NCI-H460 (cell line): ENCODE measurements at places on chromosomes 1 and 21.

GRCh38 chr1:70033266-70033873 lies 172.0 kb downstream of the LRRC40 start:
- no peak for DNase-seq

GRCh38 chr1:182134257-182134656 lies 72.7 kb upstream of the ZNF648 start:
- no peak for DNase-seq

GRCh38 chr1:201734786-201735185 lies 94.2 kb upstream of the IPO9 start:
- DNase-seq, result no peak

DNA sequence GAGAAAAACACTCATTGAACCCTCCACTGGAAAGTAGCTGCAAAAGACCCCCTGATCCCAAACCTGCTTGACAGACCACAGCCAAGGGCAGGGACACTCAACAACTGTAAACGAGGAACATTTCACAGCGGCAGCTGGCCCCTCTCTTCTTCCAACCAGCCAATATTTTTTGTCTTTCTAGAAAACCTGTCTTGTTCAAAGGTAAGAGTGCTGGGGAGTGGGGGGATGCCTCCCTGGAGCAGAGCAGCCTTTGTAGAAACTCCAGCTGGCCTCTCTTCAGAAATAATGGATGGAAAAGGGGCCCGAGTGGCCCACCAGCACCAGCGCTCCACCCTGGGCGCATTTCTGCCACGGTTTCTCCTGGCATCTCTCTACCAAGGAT lies 384.0 kb downstream of the RRAGC start:
- no peak for DNase-seq

DNA sequence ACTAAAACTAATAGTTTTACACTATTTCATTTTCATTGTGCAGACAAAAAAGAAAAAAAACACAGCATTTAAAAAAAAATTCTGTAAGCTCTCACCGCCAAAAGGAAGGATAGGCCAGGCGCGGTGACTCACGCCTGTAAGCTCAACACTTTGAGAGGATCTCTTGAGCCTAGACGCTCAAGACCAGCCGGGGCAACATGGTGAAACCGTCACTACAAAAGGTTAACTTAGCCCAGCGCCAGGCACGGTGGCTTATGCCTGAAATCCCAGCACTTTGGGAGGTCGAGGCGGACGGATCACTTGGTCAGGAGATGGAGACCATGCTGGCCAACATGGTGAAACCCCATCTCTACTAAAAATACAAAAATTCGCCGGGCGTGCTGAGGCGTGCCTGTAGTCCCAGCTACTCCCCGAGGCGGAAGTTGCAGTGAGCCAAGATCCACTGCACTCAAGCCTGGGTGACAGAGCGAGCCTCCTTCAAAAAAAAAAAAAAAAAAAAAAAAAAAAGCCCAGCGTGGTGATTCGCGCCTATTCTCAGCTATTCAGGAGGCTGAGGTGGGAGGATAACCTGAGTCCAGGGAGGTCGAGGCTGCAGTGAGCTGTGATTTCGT lies 14.3 kb upstream of the SPEN start:
- DNase-seq, result peak; percentile 34

DNA sequence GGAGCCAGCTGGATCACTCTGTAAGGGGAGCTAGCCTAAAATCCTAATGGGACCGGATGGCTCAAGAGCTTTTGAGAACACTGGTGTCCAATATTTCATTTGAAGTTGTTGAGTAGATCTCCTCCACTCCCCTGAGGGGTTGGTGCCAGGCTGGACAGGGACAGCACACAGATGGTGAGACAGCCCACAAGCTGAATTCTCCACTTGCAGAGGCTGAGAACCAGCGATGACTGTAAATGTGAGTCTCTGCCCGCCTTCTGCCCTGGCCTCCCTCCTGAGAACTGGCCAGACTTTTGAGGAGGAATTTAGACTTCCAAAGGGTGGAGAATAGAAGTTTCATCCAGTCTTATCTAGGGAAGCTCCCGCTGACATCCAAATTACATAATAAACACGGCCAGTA lies 20.5 kb upstream of the COQ8A start:
- DNase-seq, result no peak

- no peak for DNase-seq
Observed at GRCh38 chr21:43268086-43268803, 99.4 kb downstream of the CRYAA start.

GRCh38 chr1:89641781-89642180 lies 8.9 kb downstream of the LRRC8C start:
- DNase-seq, result no peak

- no peak for DNase-seq
Observed at GRCh38 chr1:154329551-154330131, 4.3 kb downstream of the ATP8B2 start.

- DNase-seq, result no peak
Observed at GRCh38 chr1:213876531-213876930, 111.2 kb upstream of the PROX1 start.
